ENCODE measurements at places on chromosomes 5 and 9.

DNA sequence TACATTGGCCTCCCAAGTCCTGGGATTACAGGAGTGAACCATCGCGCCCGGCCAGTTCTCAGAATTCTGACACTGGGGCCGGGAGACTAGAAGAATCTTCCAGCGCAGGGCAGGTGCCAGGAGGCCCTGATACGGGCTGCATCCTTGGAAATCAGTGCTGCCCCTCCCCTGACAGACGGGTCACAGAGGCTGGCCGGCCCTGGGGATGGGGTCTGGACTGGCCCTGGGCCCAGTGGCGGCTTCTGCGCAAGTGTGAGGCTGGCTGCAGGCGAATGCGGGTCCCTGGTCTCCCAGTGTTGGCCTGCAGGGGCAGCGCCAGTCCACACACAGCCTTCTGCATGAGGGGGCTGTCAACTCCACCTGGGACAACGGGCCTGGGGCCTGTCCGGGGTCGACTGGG, 831 bp upstream of the TBC1D9B start:
- DNase-seq = no peak

DNA sequence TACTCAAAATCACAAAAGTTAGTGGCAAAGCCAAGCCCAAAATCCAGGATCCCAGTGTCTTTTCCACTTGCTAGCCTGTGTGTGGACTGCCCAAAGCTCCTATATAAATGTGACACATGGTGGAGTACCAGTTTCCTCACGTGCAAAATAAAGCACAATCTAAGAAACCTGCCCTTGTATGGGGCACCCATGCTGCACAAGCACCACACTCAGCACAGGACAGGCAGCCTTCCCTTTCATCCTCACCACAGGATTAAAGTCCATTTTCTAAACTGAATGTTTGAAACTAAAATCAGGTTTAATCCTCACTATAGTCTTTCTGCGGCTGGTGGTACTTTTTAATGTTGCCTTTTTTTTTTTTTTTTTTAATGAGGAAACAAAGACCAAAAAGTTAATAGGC, 5.5 kb downstream of the CDK5RAP2 start:
- no peak for DNase-seq

DNA sequence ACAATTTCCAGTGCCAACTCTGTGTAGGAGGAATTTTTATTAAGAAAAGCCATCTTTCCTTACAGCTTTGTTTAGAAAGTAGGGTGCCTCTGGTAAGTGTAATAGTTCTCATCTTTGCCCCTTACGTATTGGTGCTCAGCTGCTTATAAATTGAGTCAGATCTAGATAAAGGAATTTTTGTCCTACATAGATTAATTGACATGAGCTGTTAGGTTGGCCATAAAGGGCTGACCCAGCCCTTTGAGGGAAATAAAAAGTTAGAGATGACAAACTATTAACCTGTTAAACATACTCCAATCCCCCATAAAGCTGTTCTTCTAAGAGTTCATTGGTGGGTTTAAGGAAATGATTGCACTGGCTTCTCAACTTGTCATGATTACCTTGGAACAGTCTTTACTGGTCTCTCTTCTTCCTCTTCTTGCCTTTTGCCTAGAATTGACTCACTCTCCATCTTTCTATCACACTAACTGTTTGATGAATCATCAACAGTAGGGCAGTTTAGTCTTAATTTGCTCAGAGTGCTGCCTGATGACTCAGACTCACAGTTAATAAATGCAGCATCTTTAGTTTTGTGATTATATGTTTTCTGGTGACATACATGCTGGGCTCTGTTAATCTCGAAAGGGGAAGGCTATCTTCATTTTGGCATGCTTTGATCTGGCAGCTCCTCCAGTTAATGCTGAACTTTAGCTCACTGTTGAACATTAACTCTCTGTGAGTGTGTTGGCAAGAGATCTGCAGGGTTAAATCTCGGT, 51.7 kb downstream of the ARHGAP26 start:
- DNase-seq = no peak

DNA sequence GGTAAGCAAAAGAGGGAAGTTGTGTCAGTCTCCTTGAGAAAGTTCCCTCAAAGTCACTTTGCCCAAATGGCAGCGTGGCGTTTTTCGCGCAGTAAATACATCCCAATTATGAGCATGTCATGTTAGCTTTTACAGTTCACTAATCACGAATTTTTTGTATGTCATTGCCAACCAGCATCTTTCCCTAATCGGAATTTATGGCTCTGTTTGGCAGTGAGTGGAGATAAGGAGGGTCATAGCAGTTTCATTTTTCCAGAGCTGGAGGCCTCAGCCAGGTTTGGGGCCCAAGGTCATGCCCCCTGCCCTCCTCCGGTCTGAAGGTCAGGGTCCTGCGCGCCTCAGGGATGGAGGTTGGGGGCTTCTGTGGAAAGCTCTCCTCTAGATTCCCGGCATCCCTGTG, 50.1 kb downstream of the C5orf15 start:
- no peak for DNase-seq

DNA sequence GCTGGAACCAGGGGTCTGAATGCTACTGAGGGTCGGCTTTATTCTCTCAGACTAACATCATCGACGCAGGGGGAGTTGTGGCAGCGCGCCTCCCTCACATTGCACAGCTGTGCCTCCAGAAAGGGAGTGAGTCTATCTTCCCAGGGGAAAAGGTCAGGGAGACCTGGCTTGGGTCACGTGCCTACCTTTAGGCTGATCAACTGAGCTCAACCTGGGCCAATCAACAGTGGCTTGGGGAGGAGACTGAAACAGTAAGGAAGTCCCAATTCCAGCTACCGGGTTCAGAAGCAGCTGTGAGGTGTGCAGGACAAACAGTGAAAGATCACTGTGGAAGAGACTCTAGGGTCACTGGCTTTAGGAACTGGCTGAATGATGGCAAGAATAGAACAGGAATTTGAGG, 14.3 kb downstream of the SNX30 start:
- DNase-seq = no peak

GRCh38 chr5:135467051-135467625, 15.0 kb upstream of the TIFAB start:
- no peak for DNase-seq

DNA sequence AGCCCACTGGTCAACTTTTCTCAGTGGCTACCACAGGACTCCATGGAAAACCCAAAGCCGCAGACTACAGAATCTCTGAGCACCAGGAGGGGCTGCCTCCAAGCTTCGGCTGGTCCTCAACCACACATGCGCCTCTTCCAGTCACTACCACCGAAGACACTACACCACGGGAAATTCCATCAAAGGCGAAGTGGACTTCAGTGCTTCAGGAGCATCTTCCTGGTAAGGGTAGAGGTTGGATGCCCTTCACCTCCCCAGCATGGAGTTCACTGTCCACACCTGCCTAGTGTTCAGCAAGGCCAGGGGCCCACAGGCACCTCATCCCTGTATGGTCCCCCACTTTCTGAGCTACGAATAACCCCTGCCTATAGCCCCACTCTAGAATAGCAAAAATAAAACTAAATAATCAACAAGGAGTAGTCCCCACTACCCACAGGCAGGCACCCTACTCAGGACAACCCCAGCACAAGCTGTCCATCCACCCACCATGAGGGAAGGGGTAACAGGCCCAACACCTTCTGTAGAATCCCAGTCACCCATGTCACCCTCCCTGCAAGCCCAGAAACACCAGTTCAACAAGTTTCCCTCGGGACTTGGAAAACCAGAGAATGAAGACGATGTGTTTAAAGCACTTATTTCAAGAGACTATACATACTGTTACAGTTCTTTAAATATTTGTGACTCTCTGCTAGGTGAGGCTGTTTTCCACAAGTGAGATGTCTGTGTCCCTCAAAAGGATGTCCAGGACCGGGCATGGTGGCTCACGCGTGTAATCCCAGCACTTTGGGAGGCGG, 2.6 kb downstream of the VDAC1 start:
- DNase-seq = no peak

DNA sequence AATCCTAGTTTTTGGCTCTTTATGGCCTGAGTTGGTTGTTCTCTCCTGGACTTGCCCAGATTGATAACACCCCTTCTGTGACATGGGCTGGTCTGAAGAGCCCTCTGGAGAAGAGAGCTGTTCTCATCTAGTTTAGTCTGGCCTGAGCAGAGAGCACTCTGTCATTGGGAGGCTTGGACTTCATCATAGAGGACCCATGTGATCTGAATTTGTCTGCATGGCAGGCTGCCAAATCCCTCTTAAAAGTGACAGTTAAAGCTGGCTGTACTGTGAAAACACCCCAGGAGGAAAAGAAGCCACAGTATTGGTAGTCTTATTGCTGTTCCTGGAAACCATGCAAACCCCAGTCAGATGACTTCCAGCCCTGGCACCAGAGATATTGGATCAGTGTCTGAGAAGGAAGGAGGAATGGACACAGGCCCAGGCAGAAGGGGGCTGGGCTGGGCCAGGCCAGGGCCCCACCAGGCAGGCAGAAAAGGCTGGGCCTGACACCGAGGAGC, 3.7 kb upstream of the WDR31 start:
- no peak for DNase-seq

DNA sequence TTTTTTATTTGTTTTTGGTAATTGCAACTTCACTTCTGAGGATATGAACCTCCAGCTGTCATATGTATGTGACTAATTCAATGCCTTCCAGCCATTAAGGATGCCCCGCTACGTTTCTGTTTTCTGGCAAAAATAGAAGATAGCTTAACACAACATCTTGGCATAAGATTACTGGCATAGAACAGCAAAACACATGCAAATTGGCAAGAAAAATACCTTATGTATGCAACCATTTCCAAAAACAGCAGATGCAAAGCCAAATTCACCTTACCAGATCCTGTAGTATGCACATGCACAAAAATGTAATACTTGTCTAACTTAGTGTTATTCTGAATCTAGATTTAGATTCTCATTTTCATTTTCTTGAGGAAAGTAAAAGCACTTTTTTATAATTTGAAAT, 461.1 kb upstream of the CYLC2 start:
- DNase-seq = no peak

GRCh38 chr5:100574716-100575115, 39.5 kb downstream of the FAM174A start:
- no peak for DNase-seq

- no peak for DNase-seq
These were observed 238.4 kb downstream of the NR2F1-AS1 start for GRCh38 chr5:93342563-93343061.

DNA sequence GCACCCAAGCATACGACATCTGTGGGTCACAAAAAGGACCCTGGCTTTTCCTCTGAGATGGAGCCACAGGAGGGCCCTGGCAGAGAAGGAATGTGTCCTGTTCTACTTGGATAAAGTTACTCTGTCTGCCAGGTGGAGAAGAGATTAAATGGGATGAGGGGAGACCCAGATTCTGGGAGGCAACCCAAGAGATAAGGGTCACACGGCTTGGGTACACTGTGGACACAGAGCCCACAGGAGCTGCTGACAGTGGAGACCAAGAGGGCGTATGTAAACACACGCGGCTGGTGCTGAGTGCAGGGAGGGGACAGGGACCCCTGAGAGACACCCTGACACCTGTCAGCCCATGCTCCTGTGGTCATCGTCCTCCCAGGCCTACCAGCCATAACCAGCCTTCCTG, 6.2 kb downstream of the CDK20 start:
- DNase-seq = no peak

DNA sequence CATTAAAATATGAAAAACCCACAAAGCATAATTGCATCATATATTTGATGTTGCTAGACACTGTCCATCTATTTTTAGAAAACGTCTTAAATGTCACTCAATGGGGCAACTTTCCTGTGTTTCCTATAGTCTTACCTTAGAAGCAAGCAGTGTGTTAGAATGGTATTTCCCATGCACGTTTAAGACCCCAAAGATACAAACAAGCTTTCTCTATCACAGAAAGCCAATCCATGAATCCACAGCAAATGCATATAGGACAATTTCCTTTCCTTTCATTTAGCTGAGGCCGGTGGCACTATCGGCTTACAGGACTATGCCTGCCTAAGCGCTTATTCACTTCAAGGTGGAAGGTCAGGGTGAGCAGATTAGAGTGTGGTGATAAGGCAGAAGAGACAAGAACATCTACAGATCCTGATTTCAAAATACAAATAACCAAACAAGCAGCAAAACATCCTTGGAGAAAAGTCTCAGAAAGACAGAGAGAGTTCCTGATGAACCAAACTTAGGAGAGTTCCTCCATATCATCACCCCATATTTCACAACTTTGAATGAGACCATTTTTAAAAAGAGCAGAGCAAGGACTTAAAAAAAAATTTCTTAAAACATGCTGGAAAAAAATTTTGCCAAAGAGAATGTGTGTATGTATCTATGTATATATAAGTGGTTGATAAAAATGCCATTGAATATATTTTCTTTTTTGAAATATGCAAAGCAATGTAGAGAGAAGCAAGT, 57.2 kb downstream of the MEF2C start:
- DNase-seq = no peak

Measured in activated CD4-positive, alpha-beta memory T cell treated with anti-CD3 and anti-CD28 coated beads, Interleukin-2, amount 10 ng/mL, durations not matched to agents 7 days and 5 days (primary cell).